ENCODE measurements at places on chromosomes 7 and 10.

GRCh38 chr10:21927631-21928353 is 75.7 kb downstream of the DNAJC1 start:
- no peak for DNase-seq

GRCh38 chr10:124008187-124008586 is 85.2 kb downstream of the CHST15 start:
- no peak for DNase-seq

DNA sequence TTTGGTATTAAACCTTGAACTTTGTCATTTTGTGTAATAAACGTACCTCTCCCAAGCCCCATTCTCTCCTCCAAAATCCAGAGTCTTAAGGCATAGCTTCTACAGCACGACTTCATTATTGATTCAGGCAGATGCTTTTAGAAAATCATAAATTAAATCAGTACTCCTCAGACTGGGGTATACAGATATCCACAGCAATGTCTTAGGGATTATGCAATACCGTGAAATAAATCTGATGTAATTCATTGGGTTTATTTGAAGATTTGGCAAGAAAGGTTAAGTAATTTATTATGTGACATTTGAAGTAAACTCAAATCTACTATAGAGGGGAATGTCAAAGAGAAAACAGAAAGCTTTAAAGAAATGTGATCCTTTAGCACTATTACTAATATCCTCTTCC is 246.1 kb upstream of the PLXDC2 start:
- no peak for DNase-seq

DNA sequence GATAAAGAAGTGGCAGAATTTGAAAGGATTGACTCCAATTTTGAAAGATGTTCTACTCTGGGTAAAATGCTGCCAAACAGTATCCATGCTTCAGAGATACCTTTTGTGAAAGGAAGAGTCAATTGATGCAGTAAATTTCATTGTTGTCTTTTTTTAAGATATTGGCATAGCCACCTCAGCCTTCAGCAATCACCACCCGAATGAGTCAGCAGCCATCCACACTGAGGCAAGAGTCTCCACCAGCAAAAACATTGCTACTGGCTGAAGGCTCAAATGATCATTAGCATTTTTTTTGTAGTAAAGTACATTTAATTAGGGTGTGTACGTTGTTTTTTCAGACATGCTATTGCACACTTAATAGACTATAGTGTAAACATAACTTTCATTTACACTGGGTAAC is 31.7 kb upstream of the CYP26C1 start:
- no peak for DNase-seq

GRCh38 chr7:70325509-70326101 is 727.3 kb downstream of the AUTS2 start:
- DNase-seq, result no peak

DNA sequence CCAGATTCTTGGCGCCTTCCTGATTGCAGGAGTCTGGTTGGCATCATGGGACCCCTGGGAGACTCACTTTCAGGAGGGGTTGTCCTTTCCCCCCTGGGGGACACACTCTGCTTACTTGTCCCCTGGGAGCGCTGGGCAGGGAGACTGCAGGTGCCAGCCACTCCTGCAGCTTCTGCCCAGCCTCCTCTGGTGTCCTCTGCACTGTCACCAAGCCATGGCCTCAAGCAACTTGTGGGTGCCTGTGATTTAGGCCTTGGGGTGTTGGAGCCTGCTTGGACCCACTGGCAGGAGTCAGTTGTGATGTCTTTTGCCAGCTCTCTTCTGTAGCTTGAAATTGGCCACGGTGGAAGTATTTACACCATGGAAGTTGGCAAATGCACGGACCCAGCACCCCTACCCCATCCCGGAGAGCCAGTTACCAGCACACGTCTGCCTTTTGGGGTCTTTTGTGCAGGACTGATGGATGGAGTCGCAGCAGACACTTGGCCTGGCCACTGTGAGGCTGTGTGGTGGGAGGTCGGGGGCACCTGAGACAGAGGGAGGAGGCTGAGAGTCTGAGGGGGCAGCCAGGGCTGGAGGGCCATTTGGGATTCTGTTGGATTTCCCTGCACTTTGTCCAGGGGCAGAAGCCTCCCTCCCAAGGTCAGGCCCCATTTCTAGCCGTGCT is 104.7 kb downstream of the LHPP start:
- no peak for DNase-seq

GRCh38 chr7:84043661-84044191 is 150.9 kb downstream of the SEMA3A start:
- peak; percentile 72 for DNase-seq

GRCh38 chr10:67114945-67115344 is 189.1 kb downstream of the LRRTM3 start:
- no peak for DNase-seq

- DNase-seq, result no peak
Observed at GRCh38 chr7:24597014-24597413, 23.8 kb downstream of the PALS2 start.

GRCh38 chr10:99782447-99783286 is at the start of gene ABCC2:
Gene ABCC2, plus strand, starts transcription at chr10:99782640. Its CDS starts 205 bp downstream, at chr10:99782845.
- DNase-seq, result peak; percentile 45

DNA sequence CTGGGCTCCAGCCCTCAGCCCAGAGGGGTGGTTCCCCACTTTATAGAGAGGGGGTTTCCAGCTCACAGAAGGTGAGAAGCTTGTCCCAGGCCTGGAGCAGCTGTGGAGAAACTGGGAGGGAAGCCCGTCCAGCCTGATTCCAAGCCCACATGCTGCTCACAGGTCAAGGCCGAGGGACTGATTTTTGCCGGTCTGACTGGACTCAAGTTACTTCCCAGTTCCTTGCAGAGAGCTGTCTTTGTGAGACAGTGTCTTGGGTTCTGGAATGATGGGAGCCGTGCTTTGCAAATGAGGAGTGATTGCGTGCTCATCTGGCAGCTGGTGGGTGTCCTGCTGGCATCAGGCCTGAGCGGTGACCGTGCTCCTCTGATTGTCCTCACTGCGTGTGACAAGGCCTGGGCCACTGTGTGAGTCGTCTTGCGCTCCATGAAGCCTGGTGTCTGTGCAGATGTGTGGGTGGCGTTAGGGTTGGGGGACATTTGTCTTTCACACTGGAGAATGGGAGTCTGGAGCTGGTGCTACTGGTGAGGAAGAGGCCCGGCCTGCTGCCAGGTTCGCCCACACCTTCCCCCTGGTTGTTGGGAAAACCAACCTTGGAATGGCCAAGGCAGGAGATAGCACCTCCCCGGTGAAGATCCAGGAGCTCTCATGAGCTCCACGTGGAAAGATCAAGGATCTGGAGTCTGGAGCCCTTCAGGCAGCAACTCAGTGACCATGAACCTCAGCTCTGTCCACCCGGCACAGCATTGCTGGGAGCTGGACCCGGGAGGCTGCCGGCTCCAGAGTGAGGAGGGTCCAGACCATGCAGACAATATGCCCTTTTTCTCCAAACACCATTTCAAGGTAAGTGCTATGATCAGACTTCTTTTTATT is 129.6 kb downstream of the SMURF1 start:
- DNase-seq, result no peak
